ENCODE measurements at places on chromosomes 12 and 14.

DNA sequence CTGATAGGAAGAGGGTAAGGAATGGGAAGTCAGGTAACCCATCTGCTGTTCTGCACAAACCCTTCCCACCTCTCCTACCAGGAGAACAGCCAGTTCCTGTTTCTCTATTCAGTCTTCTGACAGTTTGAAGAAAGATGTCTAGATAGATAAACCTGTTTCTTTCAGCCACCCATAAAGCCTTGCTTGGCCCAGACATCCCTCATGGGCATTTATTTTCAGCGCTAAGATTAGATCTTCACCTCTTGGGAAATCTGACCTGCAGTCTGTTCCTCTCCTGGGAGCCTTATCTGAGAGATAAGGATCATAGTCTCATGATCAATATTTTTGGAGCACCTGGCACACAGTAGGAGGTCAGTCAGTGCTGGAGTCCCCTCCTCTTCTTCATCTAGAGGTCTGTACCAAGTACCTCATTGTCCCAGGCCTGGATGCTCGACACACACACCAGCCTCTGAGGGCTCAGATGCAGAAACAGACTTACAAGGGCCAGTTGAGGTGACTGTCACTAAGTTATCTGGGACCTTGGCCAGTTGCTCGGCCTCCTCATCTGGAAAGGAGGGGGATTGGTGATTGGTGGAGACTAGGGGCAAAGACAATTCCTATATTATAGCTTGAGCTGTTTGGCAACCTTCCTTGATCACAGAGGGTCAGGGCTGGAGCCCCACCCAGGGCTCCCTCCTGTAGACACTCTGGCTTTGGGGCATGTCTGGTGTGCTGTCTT lies 18.2 kb downstream of the ACVRL1 start:
- peaks cover 7% of the 10 kb centered on the region for H3K27me3 ChIP-seq
- H3K4me1 ChIP-seq: peaks cover 6% of the 10 kb centered on the region
- H3K4me3 ChIP-seq: no peak overlapping the region
- no peak for DNase-seq
- H3K36me3 ChIP-seq: no peaks in the 10 kb centered on the region

DNA sequence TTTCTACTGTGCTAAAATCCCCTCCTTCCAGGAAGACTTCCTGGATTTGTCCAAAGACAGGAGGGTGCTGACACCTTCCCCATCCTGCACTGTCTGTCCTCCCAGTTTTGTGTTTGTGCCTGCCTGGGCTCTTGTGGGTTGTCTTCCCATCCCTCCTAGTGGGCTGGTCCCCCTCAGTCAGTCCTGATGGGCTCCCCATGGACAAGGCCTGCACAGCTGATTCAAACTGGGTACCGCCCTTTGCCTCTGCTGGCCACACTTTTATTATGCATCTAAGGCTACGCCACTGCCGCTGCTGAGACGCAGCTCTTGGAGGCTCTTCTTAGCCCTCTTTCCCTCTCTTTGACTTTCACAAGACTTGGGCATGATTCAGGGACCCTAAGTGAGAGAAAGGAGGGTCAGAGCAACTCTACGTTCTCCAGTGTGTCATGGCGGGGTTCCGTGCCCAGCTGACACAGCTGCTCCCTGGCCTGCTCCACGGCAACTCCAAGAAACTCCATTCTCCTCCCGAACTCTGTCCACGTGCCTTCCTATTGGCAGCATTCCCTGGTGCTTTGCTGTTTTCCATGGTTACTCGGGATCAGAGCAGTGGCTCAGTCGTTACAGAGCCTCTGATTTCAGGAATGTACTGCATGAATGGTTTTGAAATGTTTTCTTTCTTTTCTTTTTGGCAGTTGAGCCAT lies 3.8 kb upstream of the KRT85 start:
- no peak for DNase-seq
- no peaks in the 10 kb centered on the region for H3K27me3 ChIP-seq
- H3K36me3 ChIP-seq: no peaks in the 10 kb centered on the region
- no peak overlapping the region for H3K27ac ChIP-seq
- no peak overlapping the region for H3K4me3 ChIP-seq

DNA sequence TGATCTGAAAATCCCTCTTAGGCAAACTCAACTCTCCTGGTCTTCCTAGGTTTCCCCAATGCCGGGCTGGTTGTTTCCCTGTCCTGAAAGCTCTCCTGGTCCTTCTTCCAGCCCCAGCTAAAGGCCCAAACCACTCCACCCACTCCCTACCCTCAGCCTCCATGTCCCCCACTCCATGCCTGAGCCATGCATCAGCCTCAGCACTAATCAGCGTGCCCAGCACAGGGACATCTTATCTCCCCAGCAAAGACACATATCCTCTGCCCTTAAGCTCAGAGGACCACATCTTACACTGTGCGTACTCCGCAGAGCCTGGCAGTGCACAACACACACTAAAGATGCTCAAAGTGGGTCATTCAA lies 25.9 kb downstream of the ACTN1 start:
- no peak overlapping the region for H3K27ac ChIP-seq
- no peaks in the 10 kb centered on the region for H3K27me3 ChIP-seq
- no peak overlapping the region for H3K4me3 ChIP-seq
- peaks cover 8% of the 10 kb centered on the region for H3K36me3 ChIP-seq

DNA sequence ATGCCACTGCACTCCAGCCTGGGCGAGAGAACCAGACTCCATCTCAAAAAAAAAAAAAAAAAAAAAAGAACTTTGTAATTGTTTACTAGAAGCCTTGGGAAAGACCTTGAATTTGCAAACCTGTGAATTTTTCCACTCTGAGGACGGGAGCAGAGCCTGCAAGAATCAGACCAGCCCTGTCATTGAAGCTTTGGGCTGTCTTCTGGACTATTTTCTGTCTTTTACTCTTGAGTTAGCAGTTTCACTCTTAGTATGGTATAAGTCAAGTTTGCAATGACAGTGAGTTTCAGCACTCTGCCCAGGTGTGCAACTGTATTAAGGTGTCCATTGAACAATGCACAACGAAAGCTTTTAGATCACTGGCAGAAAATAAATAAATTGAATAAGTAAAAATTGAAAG lies 81.4 kb upstream of the KRAS start:
- H3K4me3 ChIP-seq: no peak overlapping the region
- H3K36me3 ChIP-seq: no peaks in the 10 kb centered on the region
- H3K27me3 ChIP-seq: no peaks in the 10 kb centered on the region

- no peaks in the 10 kb centered on the region for H3K27me3 ChIP-seq
- no peak overlapping the region for H3K27ac ChIP-seq
- H3K36me3 ChIP-seq: 0 out of 2 replicates have a peak, but pooled peaks cover 4% of the 10 kb centered on the region
Measured at GRCh38 chr12:54404061-54405004, 14.7 kb downstream of the ITGA5 start.

DNA sequence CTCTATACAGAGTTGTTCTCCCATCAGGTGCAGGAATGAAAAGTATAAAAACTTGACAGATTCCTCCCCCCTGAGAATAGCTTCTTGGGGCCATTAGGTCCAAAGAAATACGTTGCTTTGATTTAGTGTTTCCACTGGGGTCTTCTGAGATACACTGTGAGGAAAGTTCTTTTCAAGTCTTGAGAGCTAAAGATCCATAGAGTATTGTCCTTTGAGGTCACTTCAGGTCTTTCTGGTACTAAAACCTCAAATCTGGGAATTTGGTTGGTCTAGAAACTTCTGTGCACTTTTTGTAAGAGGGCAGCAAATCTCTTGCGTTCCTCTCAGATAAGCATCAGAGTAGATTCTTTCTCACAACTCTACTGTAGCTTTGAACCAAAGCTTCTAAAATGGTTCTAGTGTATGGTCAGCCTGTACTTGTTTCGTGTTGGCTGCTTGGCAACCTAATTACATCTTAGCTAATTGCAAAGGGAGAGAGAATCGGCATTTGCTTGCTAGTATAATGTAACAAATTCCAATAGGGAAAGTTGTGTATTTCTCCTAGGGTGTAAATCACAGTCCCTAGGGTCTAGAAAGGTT lies 10.0 kb downstream of the SRSF5 start:
- peaks cover 14% of the 10 kb centered on the region for H3K36me3 ChIP-seq
- no peaks in the 10 kb centered on the region for H3K4me1 ChIP-seq
- no peak for DNase-seq

DNA sequence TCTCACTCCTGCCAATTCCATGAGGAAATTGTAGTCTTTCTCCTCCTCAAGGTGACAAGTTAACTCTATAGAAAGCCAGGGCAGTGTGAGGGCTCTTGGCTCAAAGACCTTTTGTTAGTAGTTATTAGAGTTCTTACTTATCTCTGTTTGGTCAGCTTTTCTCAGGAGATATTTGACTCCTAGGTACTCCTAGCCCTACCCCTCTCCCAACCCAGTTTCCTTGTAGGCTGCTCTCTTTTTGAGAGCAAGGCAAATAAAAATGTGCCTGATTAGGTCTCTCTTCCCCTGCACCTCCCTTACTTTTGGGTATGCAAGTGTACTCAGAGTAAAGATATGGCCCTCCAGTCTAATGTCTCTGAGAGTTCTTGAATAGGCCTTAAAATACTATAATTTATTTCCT lies 23.8 kb downstream of the BTG1 start:
- no peak for DNase-seq
- H3K4me3 ChIP-seq: no peak overlapping the region
- H3K27ac ChIP-seq: no peak overlapping the region
- H3K27me3 ChIP-seq: no peaks in the 10 kb centered on the region
- H3K4me1 ChIP-seq: no peaks in the 10 kb centered on the region

DNA sequence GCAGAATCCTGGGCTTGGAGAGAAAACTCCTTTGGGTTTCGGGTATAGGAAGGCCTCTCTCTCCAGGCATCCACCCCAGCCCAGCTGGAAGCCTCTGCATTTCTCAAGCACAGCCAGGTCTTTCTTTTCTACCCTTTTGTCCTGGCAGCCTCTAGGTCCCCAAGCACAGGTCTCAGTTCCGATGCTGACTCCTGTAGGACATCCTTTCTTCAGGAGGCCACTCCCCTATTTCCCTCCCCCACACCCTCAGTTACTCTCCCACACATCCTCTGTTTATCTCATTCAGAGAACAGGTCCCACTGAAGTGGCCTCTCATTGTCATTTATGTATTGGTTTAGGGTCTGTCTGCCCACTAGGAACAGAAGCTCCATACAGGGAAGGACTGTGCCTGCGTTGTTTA lies 352.6 kb downstream of the VRK1 start:
- no peak overlapping the region for H3K4me3 ChIP-seq
- no peaks in the 10 kb centered on the region for H3K36me3 ChIP-seq
- DNase-seq: no peak
- no peak overlapping the region for H3K27ac ChIP-seq
- no peaks in the 10 kb centered on the region for H3K27me3 ChIP-seq

DNA sequence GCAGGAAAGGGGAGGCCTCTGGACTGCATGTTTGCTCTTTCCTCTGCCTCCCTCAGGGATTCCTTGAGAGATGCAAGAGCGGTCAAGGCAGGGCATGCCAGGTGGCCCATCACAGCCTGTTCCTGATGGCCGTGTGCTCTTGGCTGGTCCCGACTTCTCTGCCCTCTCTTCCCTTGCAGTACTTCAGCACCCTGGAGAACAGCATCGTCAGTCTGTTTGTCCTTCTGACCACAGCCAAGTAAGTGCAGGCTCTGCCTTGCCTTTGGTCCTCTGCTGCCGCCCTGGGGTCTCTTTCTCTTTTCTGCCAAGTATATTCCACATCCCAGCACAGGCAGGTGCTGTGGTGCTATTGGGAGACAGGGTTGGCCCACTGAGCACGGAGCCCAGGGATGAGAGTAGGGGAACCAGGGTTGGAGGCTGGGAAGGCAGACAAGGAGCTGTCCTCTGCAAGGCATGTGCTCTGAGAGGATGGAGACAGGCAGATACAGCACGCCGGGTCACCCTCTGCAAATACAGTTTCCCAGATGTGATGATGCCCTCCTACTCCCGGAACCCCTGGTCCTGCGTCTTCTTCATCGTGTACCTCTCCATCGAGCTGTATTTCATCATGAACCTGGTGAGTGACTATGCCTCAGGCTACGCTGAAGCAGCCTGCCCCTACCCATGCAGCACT lies 51.9 kb downstream of the TPCN1 start:
- H3K27me3 ChIP-seq: no peaks in the 10 kb centered on the region
- no peak for DNase-seq
- no peaks in the 10 kb centered on the region for H3K36me3 ChIP-seq
- H3K4me1 ChIP-seq: no peaks in the 10 kb centered on the region
- H3K27ac ChIP-seq: no peak overlapping the region
- no peak overlapping the region for H3K4me3 ChIP-seq

DNA sequence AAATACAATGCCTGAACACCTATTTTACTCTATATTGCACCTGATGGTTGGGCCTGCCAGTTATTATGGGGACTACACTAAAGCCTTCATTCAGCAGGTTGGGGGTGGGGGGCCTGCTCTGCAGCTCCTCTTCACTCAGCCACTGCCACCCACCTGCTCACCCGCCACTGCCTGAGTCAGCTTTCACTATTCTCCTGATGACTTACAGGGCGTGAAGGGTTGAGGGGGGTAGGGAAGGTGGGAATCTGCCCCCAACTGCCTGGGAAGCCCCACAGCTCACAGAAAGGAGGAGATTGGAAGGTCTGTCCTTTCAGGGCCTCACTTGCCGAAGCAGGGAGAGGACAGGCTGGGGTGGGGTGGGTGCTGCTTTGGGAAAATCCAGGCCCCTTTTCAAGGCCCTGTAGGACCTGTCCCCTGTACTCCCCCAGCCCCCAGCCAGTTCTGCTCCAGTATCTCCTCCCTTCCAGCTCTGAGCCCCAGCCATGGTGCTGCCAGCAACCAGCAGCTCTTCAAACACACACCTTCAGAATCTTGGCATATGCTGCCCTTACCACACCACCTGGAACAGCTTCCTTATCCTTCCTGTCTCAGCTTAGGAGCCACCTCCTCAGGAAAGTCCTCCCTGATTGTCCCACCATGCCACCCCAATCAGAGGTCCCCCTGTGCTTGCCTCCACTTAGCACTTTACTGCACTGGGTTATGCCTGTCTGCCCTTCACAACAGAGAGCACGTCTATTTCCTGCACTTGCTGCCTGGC lies 33.1 kb downstream of the IRF2BPL start:
- no peaks in the 10 kb centered on the region for H3K27me3 ChIP-seq
- DNase-seq: no peak
- H3K36me3 ChIP-seq: no peaks in the 10 kb centered on the region
- H3K27ac ChIP-seq: no peak overlapping the region
- peaks cover 26% of the 10 kb centered on the region for H3K4me1 ChIP-seq

DNA sequence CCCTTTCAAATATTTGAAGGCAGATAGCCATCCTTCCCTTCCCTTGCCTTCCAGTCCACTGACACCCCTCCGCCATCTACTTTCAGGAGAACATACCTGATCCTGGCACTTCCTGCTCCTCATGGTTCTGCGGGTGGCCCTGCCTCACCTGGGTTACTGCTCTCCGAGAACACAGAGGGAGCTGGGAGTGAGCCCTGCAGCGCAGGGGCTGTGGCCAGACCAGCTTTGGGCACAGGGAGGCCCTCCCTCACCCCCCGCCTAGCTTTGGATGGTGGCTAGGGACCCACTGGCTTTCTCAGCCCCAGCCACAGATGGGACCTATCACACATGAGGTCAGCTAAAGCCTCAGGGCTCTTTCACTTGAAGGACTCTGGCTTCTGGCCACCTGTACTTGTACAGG lies 12.4 kb downstream of the IQSEC3 start:
- no peaks in the 10 kb centered on the region for H3K36me3 ChIP-seq
- H3K27ac ChIP-seq: no peak overlapping the region
- H3K4me3 ChIP-seq: no peak overlapping the region
- H3K27me3 ChIP-seq: peaks cover 9% of the 10 kb centered on the region
- no peak for DNase-seq

Data from H1 (cell line).